ENCODE measurements at places on chromosomes 3 and 15.

GRCh38 chr15:70099967-70100473 lies 2.3 kb upstream of the TLE3 start:
- no peak for DNase-seq

DNA sequence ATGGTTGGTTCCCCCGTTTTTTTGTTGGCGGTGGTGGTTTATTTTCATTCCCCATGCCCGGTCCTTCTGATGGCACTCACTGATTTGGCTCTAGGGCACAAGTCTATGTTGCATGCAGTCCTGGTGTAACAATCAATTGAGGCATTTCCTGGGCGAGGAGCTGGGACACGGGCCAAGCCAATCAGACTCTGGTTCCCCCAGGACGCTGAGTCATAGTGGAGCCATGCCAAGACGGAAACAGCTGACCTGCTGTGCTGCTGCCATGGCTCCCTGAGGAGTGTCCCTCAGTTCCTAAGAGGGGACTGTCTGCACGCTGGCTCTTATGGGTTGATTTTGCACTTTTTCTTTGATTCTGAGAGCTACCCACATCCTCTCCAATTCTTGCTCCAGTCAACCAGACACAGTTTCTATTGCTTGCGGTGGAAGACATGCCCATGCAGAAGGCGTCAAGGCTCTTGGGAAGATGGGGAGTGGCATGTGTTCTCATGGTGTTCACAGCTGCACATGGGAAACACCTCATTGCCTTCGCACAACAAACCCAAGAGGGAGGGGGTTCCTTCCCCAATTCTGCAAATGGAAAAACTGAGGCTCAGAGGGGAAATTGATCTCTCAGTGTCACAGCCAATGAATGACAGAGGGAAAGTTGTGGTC lies 28.3 kb upstream of the ALDH1L1 start:
- DNase-seq, result peak; percentile 9

DNA sequence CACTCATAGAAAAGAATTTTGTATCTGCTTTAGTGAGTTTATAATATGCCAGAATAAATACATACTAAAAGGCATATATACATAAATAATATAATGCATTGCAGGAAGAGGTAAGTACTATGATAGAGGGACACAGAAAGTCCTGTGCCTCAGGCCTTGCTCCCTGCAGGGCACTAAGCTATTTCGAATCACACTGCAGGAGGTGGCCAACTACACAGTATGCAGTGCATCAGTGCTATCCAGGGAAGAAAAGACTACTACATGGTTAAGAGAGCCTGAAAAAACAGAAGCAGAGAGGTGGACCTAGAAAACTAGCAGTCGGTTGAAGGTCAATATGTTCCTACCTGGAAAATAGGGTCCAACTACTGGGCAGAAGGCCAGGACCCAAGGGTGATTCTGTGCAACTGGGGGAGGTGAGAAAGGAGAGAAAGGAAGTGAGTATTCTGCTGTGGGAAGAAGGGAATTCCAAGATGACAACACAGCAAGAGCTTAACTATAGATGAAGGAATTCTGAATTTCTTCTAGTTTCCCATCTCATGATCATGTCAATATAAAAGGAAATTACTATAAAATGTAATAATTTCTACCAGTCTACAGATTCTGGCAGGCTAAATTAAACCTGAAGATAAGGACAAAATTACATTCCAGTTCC lies 218.0 kb downstream of the ZBTB20 start:
- DNase-seq, result no peak

DNA sequence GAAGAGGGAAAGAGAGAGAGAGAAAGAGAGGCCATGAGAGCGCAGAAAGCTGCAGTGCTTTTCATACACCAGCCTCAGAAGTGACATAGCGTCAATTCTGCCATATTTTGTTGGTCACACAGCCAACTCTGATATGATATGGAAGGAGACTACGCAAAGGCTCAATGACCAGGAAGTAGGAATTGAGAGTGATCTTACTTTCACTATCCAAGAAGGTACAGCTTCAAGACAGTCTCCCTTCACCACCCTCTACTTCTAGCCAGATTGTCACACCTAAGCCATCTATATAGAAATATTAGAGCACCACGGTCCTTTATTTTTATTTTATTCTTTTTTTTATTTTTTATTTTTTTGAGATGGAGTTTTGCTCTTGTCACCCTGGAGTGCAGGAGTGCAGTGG lies 21.1 kb downstream of the PARP15 start:
- DNase-seq, result no peak

DNA sequence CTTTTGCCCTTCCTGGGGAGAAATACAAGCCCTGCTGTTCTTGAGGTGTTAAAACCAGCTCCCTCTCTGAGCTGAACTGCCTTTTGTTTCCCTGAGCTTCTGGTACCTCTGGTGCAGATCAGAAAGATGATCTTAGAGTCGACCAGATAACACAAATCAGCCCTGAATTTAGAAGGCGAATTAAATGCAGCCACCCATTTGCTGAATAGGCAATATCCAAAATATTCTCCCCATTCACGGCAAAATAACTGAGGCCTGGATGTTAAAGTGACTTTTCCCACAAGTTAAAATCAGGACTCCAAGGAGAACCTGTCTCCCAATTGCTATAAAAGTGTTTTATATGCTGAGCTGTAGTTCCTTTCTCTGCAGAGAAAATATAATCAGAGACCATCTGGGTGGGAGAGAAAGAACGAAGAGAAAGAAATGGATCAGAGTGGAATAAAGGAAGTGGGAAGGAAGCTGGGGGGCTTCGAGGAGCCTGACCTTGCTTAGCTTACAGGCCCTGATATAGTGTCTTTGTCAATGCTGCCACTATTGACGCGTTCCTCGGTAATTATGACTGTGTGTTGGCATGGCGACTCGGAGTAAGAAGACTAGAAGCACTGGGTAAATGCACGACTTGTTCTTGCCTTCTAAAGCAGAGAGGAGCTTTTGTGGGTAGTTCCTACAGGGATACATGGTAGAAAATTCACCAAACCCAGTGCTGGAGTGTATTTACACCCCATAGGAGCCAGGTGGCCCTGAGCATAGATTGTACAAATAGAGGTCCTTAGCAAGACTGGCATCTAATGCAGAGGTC lies 47.5 kb upstream of the POLG start:
- DNase-seq, result no peak

DNA sequence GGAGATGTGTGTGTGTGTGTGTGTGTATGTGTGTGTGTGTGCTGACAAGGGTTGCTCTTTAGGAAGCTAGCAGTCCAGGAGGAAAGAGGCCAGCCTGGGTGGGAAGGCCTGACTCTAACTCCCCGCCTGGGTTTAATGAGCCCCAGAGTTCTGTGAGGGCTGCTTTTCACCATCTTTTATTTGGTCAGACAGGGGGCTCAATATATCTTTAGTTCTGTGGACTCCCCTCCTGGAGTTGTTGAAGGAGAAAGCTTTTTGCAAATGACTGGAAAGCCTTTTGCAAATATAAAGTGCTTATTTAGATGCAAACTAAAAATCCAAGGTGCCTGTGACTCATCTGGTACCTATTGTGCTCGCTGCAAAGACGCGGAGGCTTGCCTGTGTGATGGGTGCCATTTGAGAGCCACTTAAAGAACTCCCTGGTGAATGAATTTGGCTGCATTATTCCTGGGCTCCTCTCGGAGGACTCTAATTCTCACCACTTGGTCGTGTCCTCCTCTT lies 24.5 kb downstream of the DRD3 start:
- DNase-seq, result no peak

DNA sequence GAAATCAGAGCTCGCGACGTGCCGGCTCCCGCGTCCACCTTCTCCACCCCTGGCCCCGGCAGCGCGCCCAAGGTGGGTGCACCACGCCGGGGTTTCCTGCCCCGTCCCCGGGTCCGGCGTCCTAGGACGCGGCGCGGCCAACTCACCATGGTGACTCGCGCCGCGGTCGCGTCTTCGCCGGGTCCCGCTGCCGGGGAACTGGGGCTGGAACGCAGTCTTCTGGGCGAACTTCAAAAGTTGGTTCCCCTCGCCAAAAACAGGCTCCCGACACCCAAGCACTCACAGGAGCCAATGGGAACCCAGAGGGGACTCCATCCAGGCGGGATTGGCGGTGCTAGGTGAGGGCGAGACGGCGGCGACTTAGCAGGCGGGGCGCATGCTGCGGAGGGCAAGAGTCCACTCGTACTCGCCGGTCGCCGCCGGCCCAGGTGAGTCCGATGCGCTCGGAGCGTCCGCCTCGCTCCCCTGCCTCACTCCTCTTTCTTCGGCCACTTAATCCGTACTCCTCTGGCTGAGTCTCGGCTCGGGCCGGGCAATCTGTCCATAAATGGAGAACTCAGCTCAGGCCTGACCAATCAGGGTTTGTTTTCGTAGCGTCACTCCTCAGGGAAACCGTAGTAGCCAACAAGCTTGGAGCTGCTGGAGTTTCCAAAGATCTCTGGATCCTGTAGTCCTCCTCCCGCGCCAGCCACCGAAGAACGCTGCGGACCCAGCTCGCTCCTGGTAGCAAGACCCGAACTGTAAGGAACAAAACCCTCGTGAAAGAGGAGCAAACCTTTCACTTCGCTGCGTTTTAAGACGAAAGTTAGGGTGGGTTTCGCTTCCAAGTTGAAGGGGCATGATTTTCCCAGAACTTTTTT lies at the start of gene MYO1E:
Gene MYO1E, minus strand, starts transcription at position 520 of the 860 bp plus-strand sequence. Its CDS starts 371 bp downstream, at position 149.
- peak; percentile 85 for DNase-seq

DNA sequence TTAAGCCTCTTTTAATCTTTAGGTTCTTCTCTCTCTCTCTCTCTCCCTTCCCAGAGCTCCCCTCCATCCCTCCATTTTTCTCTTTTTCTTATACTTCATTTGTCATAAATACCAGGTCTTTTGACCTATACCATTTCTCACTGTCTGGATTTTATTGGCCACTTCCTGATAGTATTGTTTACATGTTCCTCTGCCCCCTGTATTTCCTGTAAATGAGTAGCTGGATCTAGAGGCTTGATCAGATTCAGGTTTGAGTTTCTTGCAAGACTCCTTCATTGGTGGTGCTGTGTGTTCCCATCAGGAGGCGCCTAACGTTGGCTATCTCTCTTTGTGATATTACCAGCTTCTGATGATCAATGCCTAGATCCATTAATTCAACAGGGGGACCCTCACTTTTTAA lies 42.2 kb downstream of the DAPK2 start:
- DNase-seq, result no peak

- no peak for DNase-seq
Observed at GRCh38 chr15:74039656-74040010, 42.7 kb downstream of the GOLGA6A start.

- DNase-seq, result no peak
Observed at GRCh38 chr15:61447981-61448380, 218.9 kb upstream of the RORA start.

DNA sequence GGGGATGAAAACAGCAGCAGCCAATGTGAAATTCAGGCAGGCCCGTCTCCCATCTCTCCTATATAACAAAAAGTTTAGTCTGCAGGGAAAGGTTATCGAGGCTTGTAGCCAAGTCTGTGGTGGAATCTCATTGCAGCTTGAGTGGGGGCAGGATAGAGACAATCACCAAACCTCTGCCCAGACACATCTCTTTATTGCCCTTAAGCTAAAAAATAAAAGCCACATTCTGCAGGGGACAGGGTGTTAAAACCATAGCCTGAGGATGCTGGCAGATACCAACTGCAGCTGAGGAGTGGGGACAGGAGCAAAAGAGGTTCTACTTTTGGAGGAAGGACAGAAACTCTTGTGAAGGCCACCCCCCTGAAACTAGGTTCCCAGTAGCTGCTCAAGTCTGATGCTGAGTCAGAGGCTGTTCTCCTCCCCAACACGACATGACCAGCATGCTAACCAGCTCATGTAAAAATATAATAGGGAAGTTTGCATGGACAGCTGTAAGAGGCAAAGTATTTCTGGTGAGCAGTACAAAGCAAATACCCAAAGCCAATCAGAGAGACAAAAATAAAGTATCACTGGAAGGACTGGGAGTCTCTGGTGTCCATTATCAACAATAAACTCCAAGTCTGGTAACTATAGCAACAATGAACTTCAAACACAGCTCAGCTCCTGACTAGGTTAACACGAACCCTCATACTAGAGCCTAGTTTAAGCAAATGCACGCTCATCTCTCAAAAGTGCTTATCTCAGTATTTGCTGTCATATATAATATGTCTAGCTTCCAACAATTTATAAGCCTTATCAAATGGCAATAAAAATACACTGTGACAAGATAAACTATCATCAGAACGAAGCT lies 362.2 kb upstream of the SLCO3A1 start:
- no peak for DNase-seq

DNA sequence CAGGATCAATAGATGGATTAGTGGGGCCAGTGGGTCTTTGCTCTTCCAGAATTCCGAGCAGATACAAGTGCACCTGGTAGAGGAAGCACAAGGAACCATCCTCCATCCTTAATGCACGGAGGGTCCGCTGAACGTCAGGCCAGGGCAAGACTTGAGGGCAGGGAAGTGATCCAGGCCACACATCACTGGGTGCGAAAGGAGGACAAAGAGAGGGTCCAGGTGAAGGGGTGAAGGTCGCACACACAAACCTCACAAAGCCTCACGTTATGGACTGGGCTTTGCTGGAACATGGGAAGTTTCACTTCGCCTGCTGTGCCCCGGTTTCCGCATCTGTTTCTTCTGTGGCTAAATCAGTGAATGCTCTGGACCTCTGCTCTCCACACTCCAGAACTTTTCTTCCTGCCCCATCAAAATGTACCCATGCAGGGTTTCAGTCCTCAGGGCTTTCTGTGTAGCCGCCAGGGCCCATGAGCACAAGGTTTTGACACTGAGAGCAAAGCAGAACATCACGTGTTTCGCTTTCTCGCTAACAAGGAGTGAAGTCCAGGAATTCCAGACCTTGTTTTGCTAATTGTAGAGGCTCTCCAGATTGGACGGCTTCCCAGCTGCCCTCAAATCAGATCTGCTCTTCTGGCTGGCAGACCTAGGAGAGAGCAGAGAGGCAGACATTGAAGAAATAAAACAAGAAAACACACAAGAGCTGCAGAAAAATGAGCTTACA lies 56.3 kb downstream of the KLF15 start:
- DNase-seq, result no peak

DNA sequence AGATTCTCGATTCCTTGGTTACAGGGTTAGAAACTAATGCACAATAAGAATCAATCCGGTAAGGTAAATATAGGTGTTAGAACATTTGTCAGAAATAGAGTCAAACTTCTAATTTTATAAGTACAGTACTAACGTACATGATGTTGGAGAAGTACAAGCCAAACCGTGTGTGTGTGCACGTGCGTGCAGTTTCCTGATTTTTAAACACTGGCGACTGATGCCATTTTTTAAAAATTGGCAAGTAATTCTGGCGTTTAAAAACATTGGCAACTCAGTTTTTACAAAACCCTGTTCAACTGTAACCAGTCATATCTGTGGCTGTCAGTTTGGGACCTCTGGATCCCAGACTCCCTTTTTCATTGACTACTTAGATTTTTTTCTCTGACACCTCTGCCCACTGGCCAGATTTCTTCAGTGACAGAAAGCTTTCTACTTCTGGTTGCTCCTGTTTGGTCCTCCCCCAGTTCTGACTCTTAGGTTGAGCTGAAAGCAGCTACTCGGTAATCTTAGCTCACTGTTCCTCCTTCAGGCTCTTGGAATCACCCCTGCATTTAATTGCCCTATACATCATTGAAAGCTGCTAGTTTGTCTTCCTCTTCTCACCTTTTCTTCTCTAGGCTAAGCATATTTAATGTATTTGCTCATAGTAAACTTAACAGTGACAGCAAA lies 843 bp downstream of the ATG7 start:
- DNase-seq, result no peak

- DNase-seq, result no peak
Observed at GRCh38 chr3:171122861-171123260, 96.3 kb upstream of the SLC2A2 start.
